Right cardiac atrium (tissue), 5 donors: ENCODE measurements at places on chromosomes 13 and 19. TPM values are rescaled to one million over a fixed set of nuclear protein-coding genes. Genes with fewer than 3 reads are reported as not detected.

The SPRED3 gene
- 0.41 TPM for total RNA-seq

The BEST2 gene
- not detected for total RNA-seq

The TRPM4 gene
- 35.0 TPM for total RNA-seq

The FBXO46 gene
- 11.4 TPM for total RNA-seq

The YJEFN3 gene
- total RNA-seq: 1.6 TPM

The PHF11 gene
- total RNA-seq: 31.1 TPM

The POLD1 gene
- 12.5 TPM for total RNA-seq

The CEACAM4 gene
- 0.25 TPM for total RNA-seq

The SIGLEC6 gene
- total RNA-seq: not detected

The MCF2L gene
- total RNA-seq: 35.2 TPM
